Osteoblast (primary cell): ENCODE measurements at places on chromosomes 16 and 17.
A peak's percentile ranks its signal among the peaks of the same experiment; 100 is the strongest.

- no peak for DNase-seq
Observed at GRCh38 chr16:75092777-75093176, 23.8 kb downstream of the LDHD start.

DNA sequence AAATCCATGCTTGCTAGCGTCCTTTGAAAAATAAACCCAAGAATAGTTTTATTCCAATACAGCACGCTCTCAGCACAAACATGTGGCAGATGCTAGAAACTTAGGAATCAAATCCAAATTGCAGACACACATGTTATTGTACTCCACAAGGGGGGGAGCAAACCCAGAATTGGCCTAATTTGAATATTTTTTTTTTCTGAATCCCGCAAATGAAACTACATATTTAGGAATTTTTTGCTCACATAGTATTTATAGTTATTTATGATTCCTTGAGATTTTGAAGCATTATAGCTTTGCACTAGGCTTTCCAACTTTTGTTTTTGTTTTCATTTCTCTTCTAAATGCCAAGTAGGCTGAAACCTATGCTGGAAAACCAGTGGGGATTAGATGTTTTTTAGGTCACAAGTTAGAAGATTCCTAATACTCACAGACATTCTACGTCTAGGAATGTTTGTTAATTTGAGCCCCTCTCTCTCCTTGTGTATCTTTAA lies 59.3 kb upstream of the CDH11 start:
- DNase-seq = no peak

DNA sequence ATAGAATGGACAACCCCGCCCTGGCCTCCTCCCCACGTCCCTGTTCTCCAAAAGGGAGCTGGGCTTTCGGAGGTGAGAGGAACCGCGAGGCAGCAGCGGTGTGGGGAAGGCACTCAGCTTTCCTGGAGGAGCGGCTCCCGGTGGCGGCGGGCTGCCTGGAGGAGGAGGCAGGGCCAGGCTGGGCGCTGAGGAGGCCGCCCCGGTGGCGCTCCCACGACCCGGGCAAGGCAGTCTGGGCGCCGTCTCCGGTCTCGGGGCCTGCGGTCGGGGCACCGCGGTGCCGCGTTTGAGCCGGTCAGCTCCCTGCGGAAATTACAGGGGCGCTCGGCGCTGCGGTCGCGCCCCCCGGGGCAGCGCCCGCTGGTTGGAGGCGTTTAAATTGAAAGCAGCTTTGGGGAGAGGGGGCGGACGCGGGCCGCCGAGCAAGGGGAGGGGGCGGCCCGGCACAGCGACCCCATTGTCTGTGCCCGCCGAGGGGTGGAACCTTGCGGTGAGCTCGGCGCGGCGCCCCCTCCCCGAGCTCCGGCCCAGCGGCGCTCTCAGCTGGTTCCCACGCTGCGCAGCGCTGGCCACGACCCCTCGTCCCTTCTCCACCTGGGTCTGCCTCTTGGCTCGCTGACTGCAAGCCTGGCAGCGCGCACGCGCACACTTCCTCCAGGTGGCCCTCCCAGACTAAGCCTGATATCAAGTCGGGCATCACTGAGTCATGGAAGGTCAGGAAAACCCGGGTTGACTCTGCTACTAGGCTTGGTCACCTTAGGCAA lies 58.7 kb upstream of the DLX4 start:
- DNase-seq = no peak

DNA sequence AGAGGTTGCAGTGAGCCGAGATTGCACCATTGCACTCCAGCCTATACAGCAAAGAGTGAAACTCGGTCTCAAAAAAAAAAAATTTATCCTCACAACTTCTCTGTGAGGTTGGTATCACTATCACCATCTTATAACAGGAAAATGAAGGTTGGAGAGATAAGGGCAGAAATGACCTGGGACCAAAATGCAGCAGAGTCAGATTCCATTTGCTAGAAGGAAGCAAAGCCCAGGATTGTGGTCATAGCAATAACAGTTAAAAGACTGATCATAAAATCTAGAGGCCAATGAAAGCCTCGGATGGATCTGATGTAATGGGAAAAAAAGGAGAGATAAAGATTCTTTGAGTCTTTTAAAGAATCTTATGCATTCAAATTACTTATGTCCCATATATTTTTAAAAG lies 69.6 kb upstream of the TEKT1 start:
- peak; percentile 37 for DNase-seq

- no peak for DNase-seq
Observed at GRCh38 chr17:12643822-12644221, 21.9 kb upstream of the MYOCD start.

DNA sequence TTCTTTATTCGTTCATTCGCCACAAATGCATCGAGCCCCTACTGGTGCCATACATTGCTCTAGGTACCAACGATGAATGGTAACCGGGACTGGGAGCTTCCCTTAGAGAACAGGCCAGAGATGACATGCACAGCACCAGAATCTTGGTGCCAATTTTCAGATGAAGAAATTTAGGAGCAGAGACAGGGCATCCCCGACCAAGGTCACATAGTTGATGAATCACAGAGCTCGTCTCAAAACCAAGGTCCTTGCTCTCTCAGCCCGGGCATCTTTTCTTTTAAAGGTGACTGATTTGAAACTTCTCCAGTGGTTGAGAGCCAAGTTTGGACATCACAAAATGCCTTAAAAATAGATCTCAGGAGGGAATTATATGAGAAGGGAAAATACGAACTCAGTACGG lies 73.2 kb upstream of the C16orf82 start:
- DNase-seq = no peak

DNA sequence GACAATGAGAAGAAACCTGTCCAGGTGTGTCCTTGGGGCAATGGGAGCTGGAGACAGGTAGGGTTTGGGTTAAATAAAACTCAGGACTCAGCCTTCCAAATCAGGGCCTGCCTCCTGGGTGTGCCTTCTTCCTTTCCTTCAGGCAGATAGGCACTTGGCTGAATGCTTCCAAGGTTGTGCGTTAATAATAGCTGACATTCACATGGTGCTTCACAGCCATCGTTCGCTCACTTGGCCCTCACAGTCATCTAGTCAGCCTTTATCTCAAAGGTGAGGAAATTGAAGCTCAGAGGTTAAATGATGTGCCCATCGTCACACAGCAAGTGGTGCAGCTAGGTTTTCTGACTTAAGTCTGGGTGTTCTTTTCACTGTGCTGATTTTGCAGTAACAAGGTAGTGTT lies 9.5 kb downstream of the NFE2L1 start:
- no peak for DNase-seq

DNA sequence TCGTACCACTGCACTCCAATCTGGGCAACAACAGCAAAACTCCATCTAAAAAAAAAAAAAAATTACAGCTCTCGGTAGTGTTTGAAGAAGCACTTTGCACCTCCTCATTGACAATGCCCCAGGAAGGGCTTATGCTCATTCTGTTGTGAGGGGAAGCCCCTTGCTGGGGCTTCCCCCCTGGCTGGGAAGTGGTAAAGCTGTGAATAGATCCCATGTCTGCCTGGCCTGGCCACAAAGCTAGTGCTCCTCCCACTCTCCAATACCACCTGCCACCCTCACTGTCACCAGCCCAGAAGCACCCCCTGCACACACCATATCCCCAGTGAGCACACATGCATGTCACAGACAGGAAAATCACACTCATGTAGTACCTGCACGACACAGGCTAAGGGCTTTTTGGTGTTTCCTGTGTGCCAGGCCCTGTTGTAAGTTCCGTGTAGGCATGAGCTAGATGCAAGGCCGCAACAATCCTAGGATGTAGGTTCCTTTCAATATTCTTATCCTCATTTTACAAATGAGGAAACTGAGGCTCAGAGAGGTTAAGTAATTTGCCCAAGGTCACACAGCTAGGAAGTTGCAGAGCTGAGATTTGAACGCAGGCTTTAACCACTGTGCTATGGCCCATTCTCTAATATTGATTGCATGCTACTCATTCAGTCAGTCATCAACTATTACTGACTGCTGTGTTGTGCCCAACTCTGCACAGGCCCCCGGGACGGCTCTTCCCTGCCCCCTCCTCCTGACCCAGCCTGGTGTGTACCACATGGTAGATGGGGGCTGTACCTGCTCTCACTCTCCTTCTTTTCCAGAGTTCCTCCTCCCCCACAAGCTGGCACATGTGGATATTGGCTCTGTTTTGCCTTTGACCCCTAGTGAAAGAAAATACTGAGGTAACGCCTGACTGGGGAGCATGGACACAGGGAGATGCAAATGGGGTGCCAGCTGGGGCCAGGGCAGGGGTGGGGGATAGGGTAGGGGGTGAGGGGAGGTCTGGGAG lies 11.9 kb upstream of the COL1A1 start:
- DNase-seq = peak; percentile 26

DNA sequence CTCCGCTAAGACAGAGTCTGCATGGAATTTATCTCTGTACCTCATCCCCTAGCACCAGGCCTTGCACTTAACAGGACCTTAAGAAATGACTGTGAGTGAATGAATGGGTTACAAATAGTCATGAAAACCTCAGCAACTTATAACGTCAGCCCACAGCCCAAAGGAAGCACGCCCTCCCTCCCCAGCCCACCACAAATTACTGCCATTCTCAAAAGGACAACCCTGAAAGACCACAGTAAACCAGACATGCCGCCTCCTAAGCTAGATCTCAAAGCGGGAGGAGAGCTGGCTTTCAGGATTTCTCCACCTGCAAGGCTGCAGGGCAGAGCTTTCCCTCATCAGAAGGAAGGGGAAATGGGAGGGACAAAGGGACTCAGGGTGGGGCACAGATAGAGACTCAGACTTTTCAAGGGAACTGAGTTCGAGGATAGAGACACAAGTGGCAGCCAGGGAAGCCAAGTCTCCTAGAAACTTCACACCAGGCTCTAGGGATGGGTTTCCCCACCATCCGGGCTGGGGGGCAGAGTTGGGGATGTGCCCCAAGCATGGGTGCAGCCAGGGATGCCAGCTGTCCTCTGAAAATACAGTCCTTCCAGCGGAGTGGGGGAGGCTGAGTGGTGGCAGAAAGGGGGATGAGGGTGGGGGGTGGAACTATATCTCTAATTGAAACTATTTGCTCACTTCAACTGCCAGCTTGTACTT lies 56.7 kb downstream of the PLXDC1 start:
- DNase-seq = peak; percentile 60

GRCh38 chr17:1158879-1159278 lies 20.9 kb downstream of the ABR start:
- peak; percentile 91 for DNase-seq

DNA sequence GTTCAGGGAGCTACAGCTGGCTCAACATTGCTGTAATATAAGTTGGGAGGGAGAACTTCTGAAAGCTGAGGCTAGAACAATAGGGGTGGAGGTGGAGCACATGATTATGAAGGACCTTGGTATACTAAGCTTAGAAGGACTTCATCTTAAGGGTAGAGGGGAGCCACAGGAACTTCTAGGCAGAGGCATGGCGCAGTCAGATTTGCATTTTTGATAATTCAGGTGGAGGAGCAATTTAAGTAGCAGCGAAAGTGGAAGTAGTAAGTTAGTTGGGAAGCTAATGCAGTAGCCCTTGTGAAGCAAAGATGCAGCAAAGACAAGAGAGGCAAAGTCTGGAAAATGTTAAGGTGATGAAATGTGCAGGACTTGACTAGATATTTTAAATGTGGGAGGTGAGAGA lies 144.1 kb downstream of the SPECC1 start:
- no peak for DNase-seq
